Gastroesophageal sphincter (tissue), 4 donors: ENCODE measurements at places on chromosomes 1 and 21.
A peak's percentile ranks its signal among the peaks of the same experiment; 100 is the strongest.

DNA sequence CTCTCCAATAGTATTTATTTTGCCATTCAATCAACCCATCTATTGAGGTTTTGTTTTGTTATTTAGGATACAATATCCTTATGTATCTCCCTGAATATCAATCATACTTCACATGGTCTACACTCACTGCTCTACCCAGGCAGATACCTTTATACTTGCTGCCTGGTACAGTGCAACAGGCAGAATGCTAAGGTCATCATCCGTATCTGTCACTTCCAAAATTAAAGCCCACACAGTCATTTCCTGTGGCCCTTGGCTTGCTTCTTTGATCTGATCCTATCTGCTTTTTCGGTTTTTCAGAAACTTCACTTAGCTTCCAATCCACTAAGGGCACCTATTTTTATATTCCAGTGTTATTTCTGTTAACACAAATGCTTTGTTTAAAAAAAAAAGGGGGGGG, 22.3 kb upstream of the ZZZ3 start:
- no peak for ATAC-seq

DNA sequence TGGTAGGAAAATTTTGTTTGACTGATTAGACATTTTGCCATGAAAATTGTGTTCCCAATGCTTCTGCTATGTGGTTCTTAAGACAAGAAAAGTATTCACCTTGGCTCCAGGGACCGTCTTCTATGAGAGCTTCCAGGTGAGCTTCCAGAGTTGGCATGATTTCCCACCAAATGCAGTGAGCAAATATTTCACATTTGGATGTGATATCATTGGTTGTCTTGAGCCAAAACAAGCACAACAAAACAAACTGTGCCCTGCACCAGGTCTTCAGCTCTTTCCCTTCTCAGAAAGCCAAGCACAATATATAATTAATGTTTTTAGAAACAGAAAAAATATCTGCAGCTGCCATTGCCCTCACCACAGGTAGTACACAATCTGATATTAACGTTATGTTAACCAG, 1009.0 kb downstream of the PLA2G4A start:
- ATAC-seq = no peak

GRCh38 chr1:165697491-165697880, 876 bp downstream of the ALDH9A1 start:
- no peak for ATAC-seq

- peak; percentile 90 for ATAC-seq
Observed at GRCh38 chr1:10980094-10980577, 32.3 kb upstream of the TARDBP start.
